ENCODE measurements at places on chromosomes 16 and 17.
A peak's percentile ranks its signal among the peaks of the same experiment; 100 is the strongest.

GRCh38 chr16:67116388-67117311, 6.9 kb downstream of the PHAF1 start:
- DNase-seq: no peak

GRCh38 chr17:37720989-37721388, 23.9 kb downstream of the HNF1B start:
- no peak for DNase-seq

DNA sequence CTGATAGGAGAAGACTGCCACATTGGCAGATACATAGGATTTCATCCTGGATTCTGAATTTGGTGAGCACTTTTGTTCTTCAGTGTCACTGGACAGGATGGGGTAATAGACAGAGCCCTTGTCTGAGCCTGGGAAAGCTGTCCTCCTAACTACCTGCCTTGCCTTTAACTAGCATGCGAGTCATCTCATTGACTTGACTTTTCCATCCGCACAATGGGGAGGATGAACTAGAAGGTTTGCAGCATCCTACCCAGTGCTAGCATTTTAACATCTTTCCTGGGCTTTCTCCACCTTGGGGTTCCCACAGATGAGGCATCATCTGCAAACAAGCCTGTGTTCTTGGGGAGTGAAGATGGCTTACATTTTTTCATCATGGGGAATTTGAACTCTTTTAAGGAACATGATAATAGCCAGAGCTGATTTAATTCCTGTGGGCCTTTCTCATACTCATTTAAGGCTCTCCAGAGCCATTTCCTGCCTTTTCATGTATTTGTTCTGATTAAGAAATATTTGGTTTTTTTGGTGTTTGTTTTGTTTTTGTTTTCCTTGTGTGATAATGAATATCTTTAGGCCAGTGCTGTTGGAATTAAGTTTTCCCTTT, 139.5 kb downstream of the MSI2 start:
- no peak for DNase-seq

DNA sequence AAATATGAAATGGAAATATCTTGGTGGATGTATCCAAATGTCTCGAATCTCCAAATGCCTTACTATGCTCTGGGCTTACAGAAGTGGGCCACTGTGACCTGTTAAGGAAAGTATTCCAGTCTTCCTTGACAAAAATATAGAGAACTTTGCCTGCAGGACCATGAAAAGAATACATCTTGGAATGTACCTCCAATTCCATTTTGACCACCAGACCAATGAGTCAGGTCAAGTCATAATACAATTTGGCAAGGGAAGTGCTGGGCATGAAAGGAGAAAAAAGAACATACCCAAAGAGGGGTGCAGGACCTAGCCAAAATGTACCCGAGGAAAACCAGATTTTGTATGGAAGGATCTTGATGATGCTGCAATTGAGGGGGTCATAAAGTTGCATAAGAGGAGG, 1153.7 kb upstream of the GOT2 start:
- no peak for DNase-seq

GRCh38 chr16:74315059-74315458, 18.4 kb downstream of the PSMD7 start:
- DNase-seq: no peak

GRCh38 chr17:2406271-2406902, 5.5 kb upstream of the MNT start:
- no peak for DNase-seq

DNA sequence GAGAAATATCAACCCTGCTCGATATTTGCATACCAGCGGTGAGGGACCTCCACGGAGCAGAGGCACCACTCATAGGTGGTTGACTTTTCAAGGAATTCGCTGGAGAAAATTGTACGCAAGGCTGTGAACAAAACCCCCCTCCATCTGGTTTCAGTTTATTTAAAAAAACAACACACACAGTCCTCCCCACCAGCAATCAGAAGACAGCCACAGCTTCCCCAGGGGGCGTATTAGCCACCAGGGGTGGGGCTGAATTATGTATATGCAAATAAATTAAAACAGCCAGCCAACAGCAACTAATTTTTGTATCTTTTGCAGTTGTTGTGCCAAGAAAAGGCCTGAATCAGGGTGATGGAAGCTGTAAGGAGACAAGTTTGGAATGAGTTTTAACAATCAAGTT, 5.9 kb upstream of the HSD11B2 start:
- DNase-seq: no peak

GRCh38 chr16:63373744-63374143, 1337.5 kb upstream of the CDH8 start:
- no peak for DNase-seq

- DNase-seq: no peak
These were observed 98.3 kb upstream of the GOT2 start for GRCh38 chr16:58832386-58832895.

DNA sequence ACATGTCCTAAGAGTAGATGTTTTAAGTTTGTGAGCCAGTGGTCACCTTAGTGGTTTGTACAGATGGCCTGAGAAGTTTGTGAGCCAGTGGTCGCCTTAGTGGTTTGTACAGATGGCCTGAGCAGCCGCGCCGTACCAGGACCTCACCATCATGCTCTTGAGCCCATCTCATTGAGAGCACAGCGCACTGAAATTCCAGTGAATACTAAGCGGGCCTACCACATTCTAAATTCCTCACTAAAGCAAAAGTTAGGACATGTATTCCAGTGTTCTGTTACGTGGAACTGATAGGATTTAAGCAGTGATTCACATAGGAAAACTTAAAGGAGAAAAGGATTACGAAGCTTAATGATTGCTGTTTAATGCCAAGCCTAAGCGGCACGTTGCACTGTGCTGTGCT, 3.9 kb downstream of the USP10 start:
- no peak for DNase-seq

- DNase-seq: no peak
These were observed 30.9 kb downstream of the SOCS1 start for GRCh38 chr16:11224894-11225676.

DNA sequence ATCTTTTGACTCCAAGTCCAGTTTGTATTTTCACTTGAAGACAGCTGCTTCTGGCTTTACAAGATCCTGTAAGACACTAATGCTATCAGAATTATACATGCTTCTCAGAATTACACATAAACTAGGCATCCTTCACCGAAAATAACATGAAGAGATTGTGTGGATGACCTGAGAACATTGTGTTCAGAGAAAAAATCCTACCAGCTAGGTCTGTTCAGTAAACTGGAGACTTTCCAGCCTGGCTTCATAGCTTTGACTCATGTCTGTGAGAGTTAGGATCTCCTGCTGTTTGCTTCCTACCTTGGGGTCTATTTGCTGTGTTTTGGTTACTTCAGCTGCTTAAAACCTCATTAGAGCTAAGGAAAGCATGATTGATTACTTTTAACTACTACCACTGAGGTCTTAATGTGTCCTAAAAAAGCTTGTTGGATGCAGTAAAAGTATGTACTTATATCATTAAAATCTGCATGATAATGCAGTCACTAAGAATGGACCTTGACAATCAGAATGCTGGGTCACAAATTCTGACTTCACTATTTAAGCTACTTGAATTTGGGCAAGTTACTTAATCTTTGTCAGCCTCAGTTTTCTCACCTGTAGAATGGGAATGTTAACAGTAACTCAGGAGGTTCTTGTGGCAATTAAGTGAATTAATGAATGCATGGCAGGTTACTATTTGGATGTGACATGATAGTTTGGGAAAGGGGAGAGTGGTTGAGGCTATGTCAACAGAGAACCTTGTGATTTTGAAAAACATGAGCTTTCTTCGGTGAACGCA, 8.0 kb upstream of the MYH13 start:
- DNase-seq: no peak

DNA sequence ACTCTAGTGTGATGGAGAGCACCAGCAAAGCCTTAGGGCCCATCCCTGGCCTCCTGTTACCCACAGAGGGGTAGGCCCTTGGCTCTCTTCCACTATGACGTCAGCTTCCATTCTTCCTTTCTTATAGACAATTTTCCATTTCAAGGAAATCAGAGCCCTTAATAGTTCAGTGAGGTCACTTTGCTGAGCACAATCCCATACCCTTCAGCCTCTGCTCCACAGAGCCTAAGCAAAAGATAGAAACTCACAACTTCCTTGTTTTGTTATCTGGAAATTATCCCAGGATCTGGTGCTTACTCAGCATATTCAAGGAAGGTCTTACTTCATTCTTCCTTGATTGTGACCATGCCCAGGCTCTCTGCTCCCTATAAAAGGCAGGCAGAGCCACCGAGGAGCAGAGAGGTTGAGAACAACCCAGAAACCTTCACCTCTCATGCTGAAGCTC, at the start of gene CCL8:
CCL8 (plus strand) TSS at position 397 of the 445 bp plus-strand sequence. CDS start 67 bp downstream, outside the sequence.
- DNase-seq: no peak

GRCh38 chr17:8038954-8039610, at the start of gene ALOX15B:
Gene ALOX15B (plus strand): TSS chr17:8039059. CDS start chr17:8039156, 97 bp downstream.
- DNase-seq: no peak

DNA sequence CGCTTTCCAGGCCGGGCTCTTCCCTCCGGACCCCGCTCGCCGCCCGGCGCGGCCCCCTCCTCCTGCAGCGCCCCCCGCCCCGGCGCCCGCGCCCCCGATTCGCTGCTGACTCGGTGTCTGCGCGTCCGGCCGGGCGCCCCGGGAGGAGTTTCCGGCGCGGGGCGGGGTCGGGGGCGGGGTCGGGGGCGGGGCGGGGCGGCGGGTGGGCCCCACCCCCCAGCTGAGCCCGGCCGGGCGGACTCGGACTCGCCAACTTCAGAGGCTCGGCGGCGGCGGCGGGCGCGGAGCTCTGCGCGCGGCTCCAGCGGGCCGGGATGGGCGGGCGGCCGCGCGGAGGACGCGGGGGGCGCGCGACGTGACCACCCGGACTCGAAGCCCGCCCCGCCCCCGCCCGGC, at the start of gene METRNL:
METRNL (plus strand) TSS at position 258 of the 396 bp plus-strand sequence. CDS start 207 bp downstream, outside the sequence.
- no peak for DNase-seq

GRCh38 chr17:32998111-32998886, 6.7 kb downstream of the SPACA3 start:
- DNase-seq: peak; percentile 29

- no peak for DNase-seq
These were observed 374.6 kb upstream of the HSBP1 start for GRCh38 chr16:83433201-83433600.

- no peak for DNase-seq
These were observed 7.2 kb upstream of the GPRC5C start for GRCh38 chr17:74424657-74425056.

- no peak for DNase-seq
These were observed 89.3 kb downstream of the SMG6 start for GRCh38 chr17:2214047-2214928.

GRCh38 chr17:35314415-35315216, 58.8 kb downstream of the SLFN11 start:
- DNase-seq: no peak

DNA sequence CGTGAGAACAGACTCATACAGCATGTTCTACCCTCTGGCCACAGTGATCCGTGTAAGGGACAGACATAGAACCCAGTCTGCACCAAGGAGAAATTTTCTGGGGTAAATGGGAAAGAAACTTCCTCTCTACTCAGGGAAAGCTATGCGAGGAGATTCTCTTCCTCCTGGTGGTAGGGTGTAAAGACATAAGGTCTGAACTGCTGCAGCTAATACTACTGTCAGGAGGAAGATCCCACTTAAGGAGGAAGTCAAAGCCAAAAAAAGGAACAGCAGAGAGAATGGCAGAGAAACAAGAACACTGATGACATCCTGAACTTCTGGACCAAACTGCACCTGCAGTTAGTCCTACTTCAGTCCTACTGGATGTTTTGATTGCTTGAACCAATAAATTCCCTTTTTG, 7.1 kb upstream of the TM4SF5 start:
- no peak for DNase-seq

- peak; percentile 84 for DNase-seq
These were observed 40.6 kb upstream of the XYLT1 start for GRCh38 chr16:17511340-17511739.

GRCh38 chr16:57622361-57623250, 5.8 kb upstream of the ADGRG1 start:
- no peak for DNase-seq

DNA sequence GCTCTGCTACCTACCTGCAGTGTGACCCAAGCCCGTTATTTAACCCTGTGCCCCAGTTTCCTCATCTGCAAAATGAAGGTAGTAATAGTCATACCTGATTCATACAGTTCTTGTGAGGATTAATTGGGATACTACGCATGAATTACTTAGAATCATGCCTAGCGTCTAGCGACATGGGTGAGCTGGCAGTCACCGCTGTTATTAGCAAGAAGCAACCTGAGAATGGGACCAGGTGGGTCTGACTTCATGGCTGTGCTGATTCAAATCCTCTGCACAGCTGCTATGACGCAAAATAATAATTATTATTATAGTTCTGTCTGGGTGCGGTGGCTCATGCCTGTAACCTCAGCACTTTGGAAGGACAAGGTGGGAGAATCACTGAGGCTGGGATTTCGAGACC, 7.9 kb downstream of the SOCS1 start:
- no peak for DNase-seq

DNA sequence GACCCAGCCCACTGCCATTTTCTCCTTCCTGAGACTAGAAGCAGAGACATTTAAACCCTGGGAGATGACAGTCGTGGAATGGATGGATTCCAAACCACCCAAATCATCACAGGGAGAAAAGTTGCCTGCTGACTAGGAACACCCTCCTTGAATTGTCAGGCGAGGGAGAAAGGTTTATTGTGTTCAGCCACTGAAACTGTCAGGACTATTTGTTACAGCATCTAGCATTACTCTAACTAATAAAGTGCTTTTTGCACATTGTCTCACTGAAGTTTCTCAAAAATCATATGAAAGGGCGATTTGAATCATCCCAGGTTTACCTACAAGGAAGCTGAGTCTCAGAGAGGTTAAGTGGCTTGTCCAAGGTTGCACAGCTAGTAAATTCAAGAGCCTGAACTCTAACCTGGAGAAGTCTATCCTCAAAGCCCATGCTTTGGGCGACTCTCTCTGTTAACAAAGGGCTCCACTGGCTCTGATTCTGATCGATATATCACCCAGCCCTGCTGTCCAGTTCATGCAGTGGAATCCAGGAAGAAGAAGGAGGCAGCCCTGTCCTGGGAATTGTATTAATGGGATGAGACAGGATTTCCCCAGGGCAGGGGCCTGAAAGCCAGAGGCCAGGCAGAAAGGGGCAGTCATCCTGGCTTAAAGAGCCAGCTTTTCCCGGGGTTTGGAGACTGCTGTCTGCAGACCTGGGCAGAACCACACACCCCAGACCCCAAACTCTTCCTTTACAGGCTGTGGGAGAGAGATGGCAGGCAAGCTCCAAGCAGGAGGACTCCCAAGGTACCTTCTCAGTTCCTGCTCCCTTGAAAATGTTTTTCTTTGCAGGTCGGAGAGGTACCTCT, 37.5 kb downstream of the IRX3 start:
- DNase-seq: no peak

GRCh38 chr16:88643644-88643932, 5.2 kb downstream of the IL17C start:
- no peak for DNase-seq

DNA sequence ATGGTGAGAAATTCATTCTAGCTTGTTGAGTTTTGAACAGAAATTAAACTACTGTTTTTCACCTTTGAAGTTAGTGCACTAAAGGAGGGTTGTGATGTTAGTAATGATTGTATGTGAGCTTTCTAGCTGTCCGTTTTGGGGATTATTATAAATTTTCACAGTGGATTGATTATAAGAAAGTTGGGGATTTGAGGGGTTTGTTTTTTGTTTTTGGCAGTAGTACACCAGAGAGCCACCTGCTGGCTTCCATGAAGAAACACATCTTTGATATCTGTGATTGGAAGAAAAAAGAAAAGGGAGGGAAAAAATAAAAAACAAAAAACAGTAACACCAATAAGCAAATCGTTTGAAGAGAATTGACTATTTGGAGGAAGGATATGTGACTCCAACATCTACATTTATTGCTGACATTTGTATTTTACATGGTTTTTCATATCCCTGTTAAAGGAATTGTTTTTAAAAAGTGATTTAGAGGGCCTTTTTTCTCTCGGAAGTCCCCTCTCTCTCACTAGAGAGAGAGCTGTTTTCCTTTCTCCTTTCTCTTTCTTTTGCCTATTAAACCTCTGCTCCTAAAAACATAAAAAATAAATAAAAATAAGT, 1469.5 kb upstream of the GOT2 start:
- no peak for DNase-seq
